ENCODE measurements at places on chromosomes 5 and 9. TPM values are rescaled to one million over a fixed set of nuclear protein-coding genes. Genes with fewer than 3 reads are reported as not detected.

Gene ZFP62
- 34.9 TPM for total RNA-seq

Gene OCLN
- total RNA-seq: 0.62 TPM

Gene SLC6A3
- not detected for total RNA-seq

GRCh38 chr9:114286146-114286679 is 36.7 kb upstream of the ORM1 start:
- H3K27me3 ChIP-seq: peaks cover 5% of the 10 kb centered on the region
- H3K36me3 ChIP-seq: no peaks in the 10 kb centered on the region
- no peak for DNase-seq
- no peak overlapping the region for H3K27ac ChIP-seq
- H3K4me1 ChIP-seq: peaks cover 9% of the 10 kb centered on the region

Gene GLRA1
- not detected for total RNA-seq

GRCh38 chr5:158758675-158759074 is 341.0 kb downstream of the EBF1 start:
- H3K27me3 ChIP-seq: peaks cover 15% of the 10 kb centered on the region
- peaks cover 4% of the 10 kb centered on the region for H3K4me1 ChIP-seq
- no peak overlapping the region for H3K4me3 ChIP-seq
- no peak for DNase-seq
- no peaks in the 10 kb centered on the region for H3K36me3 ChIP-seq

- peaks cover 16% of the 10 kb centered on the region for H3K27me3 ChIP-seq
- no peaks in the 10 kb centered on the region for H3K36me3 ChIP-seq
- no peak for DNase-seq
Observed at GRCh38 chr9:137175345-137175961, 3.6 kb upstream of the TMEM210 start.

DNA sequence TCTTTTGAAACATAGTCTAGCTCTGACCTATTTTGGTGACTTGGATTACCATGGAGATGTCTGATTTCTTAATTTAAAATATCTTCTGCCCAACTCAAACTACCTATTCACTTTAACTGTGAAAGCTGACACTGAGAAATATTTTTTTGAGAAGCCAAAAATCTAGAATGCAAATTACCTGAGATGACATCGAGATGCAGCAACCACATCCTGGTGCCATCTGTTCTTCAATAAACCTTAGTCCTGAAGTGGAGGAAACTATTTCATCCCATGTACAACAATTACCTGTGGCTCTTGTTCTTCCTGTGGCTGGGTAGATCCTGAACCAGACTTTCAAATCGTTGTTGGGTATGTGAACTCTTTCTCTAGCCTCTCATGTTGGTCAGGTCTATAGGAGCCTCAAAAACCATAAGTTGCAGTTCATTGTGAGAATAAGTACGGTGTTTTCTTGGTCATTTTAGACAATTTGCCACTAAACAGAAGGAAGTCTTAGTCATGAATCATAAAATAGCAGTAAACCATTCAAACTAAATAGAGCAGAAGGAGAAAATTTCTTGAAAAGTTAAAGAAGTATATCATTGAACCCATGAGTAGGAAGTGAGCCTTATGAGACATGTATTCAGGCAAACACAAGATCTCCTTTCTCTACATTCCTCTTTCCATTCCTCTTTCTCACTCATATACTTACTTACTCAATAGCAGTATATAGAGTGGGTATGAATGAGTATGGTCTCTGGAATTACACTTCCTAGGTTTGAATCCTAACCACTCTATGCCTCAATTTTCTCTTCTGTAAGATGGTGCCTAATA is 176.0 kb downstream of the HMHB1 start:
- no peak overlapping the region for H3K4me3 ChIP-seq
- no peak for DNase-seq
- peak overlapping the region; percentile 30 for H3K27ac ChIP-seq
- H3K27me3 ChIP-seq: peaks cover 12% of the 10 kb centered on the region

Gene CDC20B
- total RNA-seq: 0.10 TPM

Gene PCDHGB2
- total RNA-seq: 0.34 TPM

DNA sequence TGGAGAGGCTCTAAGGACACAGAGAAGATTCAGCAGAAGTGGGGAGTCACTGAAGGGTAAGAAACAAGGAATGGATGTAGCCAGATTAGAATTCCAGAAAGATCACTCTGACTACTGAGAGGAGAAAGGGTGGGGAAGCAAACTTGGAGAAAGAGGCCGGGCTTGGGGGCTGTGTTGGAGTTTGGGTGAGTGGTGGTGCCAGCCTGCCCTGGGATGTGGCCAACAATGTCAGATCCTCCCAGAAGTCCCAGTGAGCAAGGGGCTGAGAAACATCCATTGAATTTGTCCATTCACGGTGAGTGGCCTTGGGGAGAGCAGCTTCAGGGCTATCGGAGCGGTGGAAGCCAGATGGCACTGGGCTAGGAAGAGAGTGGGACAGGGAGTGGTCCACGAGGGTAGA is 60.4 kb downstream of the COL15A1 start:
- DNase-seq: no peak
- H3K27ac ChIP-seq: no peak overlapping the region
- H3K4me1 ChIP-seq: peaks cover 15% of the 10 kb centered on the region
- no peaks in the 10 kb centered on the region for H3K27me3 ChIP-seq

DNA sequence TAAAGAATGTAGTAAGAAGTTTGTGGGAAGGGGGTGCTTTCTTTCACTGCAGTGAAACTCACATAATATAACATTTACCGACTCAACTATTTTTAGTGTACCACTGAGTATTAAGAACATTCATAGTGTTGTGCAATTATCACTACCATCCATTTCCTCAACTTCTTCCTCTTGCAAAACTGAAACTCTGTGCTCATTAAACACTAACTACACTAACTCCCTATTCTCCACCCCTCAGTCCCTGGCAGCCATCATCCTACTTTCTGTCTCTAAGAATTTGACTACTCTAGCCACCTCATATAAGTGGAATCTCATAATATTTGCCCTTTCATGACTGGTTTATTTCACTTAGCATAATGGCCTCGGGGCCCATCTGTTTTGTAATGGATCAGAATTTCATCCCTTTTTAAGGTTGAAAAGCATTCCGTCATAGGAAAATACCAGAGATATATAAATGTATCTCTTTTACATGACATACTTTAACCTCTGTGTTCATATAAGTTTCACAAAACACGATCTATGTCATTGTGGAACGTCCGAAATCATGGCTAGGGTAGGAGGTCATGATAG is 56.3 kb upstream of the DIRAS2 start:
- H3K4me1 ChIP-seq: no peaks in the 10 kb centered on the region
- no peak overlapping the region for H3K27ac ChIP-seq
- no peak overlapping the region for H3K4me3 ChIP-seq
- DNase-seq: no peak

- peak overlapping the region; percentile 49 for H3K4me3 ChIP-seq
- H3K36me3 ChIP-seq: no peaks in the 10 kb centered on the region
- H3K4me1 ChIP-seq: no peaks in the 10 kb centered on the region
Observed at GRCh38 chr5:20678814-20679298, 690.9 kb upstream of the CDH18 start.

- peak; percentile 54 for DNase-seq
- peaks cover 4% of the 10 kb centered on the region for H3K36me3 ChIP-seq
- no peaks in the 10 kb centered on the region for H3K27me3 ChIP-seq
- H3K4me1 ChIP-seq: peaks cover 45% of the 10 kb centered on the region
Observed at GRCh38 chr5:159341906-159342310, 11.6 kb upstream of the IL12B start.

DNA sequence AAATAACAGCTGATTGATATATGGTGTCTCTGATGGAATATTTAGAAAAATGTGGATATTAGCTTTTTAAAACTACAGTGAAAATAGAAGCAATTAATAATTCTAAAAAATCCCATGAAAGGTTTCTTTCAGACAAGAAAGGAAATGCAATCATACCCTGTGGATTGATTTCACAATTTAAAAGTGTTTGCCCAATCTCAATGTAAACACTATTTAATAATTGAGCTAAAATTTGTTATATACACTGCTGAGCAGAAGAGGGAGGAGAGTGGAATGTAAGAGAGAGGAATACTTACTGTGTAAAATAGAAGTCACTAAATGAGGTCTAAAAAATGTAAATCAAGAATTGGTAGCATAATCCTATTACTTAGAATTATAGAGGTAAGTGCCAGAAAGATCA is 76.9 kb downstream of the FEM1C start:
- H3K27ac ChIP-seq: no peak overlapping the region
- peaks cover 5% of the 10 kb centered on the region for H3K4me1 ChIP-seq
- H3K27me3 ChIP-seq: peaks cover 59% of the 10 kb centered on the region
- H3K4me3 ChIP-seq: no peak overlapping the region
- H3K36me3 ChIP-seq: no peaks in the 10 kb centered on the region

Measured in activated T-cell treated with anti-CD3 and anti-CD28 coated beads, Interleukin-2, amount 50 U/mL, for 72 hours (primary cell).